ENCODE measurements at places on chromosomes 2 and 18. TPM values are rescaled to one million over a fixed set of nuclear protein-coding genes. Genes with fewer than 3 reads are reported as not detected.

- no peak overlapping the region for H3K27ac ChIP-seq
- DNase-seq = no peak
- H3K27me3 ChIP-seq = no peaks in the 10 kb centered on the region
- no peaks in the 10 kb centered on the region for H3K4me1 ChIP-seq
- H3K4me3 ChIP-seq = no peak overlapping the region
Observed at GRCh38 chr2:95234816-95235215, 27.5 kb downstream of the ZNF892 start.

DNA sequence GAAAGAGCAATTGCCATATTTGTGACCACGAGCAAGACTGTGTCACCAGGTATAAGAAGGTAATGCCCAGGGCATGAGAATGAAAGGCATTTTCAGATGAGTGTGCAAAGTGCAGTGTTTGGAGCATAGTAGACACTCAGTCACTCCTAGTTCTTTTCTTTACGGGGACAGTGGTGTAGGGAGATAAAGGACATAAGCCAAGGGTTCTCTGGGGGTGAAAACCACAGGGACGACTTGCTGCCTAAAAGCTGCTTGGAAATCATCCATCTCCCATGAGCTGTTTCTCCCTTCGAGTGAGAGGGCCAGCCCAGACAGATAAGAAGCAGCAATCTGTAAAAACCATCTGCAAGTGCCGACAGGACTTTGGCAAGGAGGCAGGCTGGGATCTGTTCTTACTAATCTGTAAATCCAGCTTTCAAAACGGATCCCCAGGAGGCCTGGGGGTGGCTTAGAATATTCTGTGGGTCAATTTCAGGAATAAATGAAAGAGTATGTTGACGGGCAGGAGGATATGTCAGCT lies 221.6 kb downstream of the LPIN1 start:
- H3K27ac ChIP-seq = no peak overlapping the region
- no peaks in the 10 kb centered on the region for H3K36me3 ChIP-seq
- H3K27me3 ChIP-seq = no peaks in the 10 kb centered on the region
- H3K4me1 ChIP-seq = no peaks in the 10 kb centered on the region

- DNase-seq = no peak
- no peaks in the 10 kb centered on the region for H3K27me3 ChIP-seq
- no peak overlapping the region for H3K27ac ChIP-seq
- H3K4me3 ChIP-seq = no peak overlapping the region
- peaks cover 4% of the 10 kb centered on the region for H3K4me1 ChIP-seq
- H3K36me3 ChIP-seq = no peaks in the 10 kb centered on the region
Observed at GRCh38 chr2:28172114-28172898, 220.4 kb upstream of the FOSL2 start.

GRCh38 chr18:74506448-74507084 lies 10.4 kb downstream of the CNDP2 start:
- no peaks in the 10 kb centered on the region for H3K4me1 ChIP-seq
- no peak overlapping the region for H3K27ac ChIP-seq
- no peak overlapping the region for H3K4me3 ChIP-seq
- H3K36me3 ChIP-seq = peaks cover 35% of the 10 kb centered on the region

GRCh38 chr2:118830118-118830517 lies 17.3 kb downstream of the EN1 start:
- no peaks in the 10 kb centered on the region for H3K36me3 ChIP-seq
- H3K27me3 ChIP-seq = no peaks in the 10 kb centered on the region
- no peaks in the 10 kb centered on the region for H3K4me1 ChIP-seq
- no peak overlapping the region for H3K27ac ChIP-seq

DNA sequence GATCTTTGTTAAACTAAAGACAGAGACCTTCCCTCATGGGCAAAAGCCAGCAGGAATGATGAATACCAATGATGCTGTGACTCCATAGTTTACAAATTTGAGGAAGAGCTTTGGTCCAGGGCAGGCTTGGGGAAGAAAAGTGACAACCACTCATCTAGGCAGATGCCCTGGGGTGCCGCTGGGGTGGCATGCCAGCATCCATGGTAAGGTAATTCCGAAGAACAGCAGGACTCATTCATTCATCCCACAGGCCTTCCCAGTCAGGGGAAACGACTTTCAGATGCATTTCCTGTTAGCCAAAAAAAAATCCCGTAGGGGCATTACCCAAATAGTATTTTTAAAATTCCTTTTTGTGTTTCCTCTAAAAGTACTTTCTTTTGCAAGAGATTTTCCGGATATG lies 180.7 kb upstream of the SERPINE2 start:
- H3K36me3 ChIP-seq = no peaks in the 10 kb centered on the region
- no peak overlapping the region for H3K4me3 ChIP-seq
- H3K27me3 ChIP-seq = no peaks in the 10 kb centered on the region
- DNase-seq = no peak

GRCh38 chr2:20015482-20016083 lies 3.1 kb upstream of the MATN3 start:
- H3K36me3 ChIP-seq = no peaks in the 10 kb centered on the region
- no peak overlapping the region for H3K4me3 ChIP-seq
- H3K27me3 ChIP-seq = no peaks in the 10 kb centered on the region
- no peak for DNase-seq
- peaks cover 21% of the 10 kb centered on the region for H3K4me1 ChIP-seq

DNA sequence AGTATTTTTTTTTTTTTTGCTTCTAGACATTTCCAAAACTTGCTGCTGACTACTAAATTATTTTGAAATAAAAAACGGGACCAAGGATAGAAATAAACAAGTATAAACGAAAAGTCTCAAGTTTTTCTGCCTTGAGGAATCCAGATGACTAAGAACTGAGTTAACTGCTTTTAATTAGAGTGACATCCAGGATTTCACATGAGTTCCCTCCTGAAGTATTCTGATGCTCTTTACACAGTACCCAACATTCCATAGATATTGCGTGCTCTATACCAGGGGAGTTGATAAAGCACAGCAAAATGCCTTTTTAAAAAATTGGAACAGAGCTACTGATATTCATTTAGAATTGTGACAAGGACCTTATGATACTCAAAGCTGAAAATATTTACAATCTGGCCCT lies 618.0 kb downstream of the CCDC85A start:
- H3K27ac ChIP-seq = no peak overlapping the region
- no peaks in the 10 kb centered on the region for H3K27me3 ChIP-seq
- no peak overlapping the region for H3K4me3 ChIP-seq
- DNase-seq = no peak
- no peaks in the 10 kb centered on the region for H3K36me3 ChIP-seq
- no peaks in the 10 kb centered on the region for H3K4me1 ChIP-seq

DNA sequence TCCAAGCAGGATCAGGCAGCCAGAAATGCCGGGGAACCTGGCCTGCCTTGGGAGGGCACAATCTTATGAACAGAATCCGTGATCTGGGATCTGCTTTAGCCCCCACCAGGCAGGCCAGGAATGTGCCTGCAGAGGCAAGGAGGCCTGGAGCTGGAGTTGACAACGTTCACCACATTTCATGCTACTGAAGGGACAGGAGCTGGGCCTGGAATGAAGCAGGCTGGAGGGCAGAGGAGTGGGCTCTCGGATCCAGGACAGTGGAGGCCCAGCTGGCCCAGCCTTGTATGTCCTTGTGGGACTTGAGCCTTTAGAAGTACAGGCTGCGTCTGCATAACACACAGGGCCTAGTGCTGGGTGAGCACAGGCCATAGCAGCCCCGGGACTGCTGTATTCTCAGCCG lies 91.8 kb downstream of the KLHL29 start:
- H3K4me3 ChIP-seq = no peak overlapping the region
- DNase-seq = no peak
- H3K27ac ChIP-seq = no peak overlapping the region
- no peaks in the 10 kb centered on the region for H3K27me3 ChIP-seq
- H3K36me3 ChIP-seq = no peaks in the 10 kb centered on the region

DNA sequence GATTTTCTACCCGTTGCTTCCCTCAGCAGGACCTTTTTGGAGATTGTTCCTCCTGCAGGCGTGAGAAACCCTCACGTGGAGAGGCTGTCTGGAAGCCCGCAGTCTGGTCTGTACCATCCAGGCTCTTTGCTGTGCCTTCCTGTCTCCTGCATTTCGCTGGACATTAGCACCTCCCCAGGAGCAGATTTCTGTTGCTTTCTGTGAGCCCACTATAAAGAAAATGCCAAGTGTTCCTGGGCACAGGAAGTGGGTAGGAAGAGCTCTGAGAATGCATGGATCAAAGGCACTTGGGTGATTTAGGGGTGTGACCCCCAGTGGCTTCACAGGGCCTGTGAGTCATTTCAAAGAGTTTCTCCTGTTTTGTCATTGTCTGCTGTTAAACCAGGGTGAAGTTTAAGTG lies 27.3 kb downstream of the SPTBN1 start:
- H3K27me3 ChIP-seq = no peaks in the 10 kb centered on the region
- H3K4me3 ChIP-seq = no peak overlapping the region
- H3K36me3 ChIP-seq = peaks cover 5% of the 10 kb centered on the region
- peaks cover 61% of the 10 kb centered on the region for H3K4me1 ChIP-seq

DNA sequence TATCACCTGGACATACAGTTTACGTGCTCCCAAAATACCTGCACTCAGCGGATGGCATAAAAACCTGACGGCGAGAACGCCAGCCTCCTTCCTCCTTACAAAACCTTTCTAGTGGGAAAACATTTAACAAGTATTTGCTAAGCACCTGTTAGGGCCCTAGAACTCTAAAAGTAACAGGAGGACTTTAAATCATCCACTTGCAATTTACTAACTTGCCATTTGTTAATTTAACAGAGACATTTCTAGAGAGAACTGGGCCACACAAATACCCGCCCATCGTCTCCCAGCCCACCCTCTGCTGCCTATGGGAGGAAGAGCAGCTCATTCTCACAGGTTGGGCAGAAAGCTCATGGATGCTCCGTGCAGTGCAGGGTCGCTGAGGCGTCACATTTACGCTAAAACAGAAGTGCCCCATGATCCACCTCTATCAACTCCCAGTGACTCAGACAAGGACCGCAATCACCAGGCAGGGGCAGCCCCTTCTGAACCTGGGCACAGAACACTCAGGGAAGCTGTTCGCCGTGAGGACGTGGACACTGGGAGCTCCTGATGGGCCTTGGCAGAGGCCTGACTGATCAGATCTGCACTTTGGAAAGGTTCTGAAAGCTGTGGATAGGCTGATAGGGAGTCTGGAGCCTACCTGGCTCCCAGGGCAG lies 106.9 kb downstream of the HDAC4 start:
- H3K36me3 ChIP-seq = no peaks in the 10 kb centered on the region
- H3K27ac ChIP-seq = peak overlapping the region; percentile 89
- no peaks in the 10 kb centered on the region for H3K27me3 ChIP-seq
- no peak overlapping the region for H3K4me3 ChIP-seq
- peaks cover 50% of the 10 kb centered on the region for H3K4me1 ChIP-seq
- DNase-seq = no peak

- H3K36me3 ChIP-seq = no peaks in the 10 kb centered on the region
- no peak for DNase-seq
- no peaks in the 10 kb centered on the region for H3K4me1 ChIP-seq
- H3K4me3 ChIP-seq = no peak overlapping the region
Observed at GRCh38 chr2:185130685-185131084, 532.4 kb downstream of the ZNF804A start.

DNA sequence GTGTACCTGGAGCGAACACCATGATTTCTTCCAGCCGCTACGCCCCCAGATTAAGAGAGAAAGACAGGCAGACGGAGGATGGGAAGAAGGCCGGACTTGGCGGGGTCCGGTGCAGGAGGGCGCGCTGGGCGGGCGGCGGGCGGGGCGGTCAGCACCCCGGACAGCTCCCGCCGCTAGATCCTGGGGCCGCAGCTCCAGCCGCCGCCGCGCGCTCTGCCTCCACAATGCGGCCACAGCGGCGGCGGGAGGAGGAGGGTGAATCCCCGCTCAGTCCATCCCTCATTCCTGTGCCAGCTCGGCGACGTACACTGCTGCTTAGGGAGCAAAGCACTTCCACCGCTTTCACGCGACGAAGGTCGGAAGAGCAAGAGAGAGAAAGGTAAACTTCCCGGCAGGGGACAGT lies at the start of gene AKAIN1:
TSS of gene AKAIN1 (minus strand) at position 226 of the 403 bp plus-strand sequence. CDS start at position 22, 204 bp downstream.
- DNase-seq = no peak
- H3K4me3 ChIP-seq = no peak within 1 kb of the TSS
- H3K27ac ChIP-seq = no peak within 1 kb of the TSS
- H3K27me3 ChIP-seq = no peaks in the 10 kb centered on the region
- no peaks in the 10 kb centered on the region for H3K36me3 ChIP-seq
- H3K4me1 ChIP-seq = peaks cover 8% of the 10 kb centered on the region

- DNase-seq = no peak
- H3K4me1 ChIP-seq = peaks cover 42% of the 10 kb centered on the region
- H3K27me3 ChIP-seq = no peaks in the 10 kb centered on the region
- no peaks in the 10 kb centered on the region for H3K36me3 ChIP-seq
- no peak overlapping the region for H3K4me3 ChIP-seq
- H3K27ac ChIP-seq = no peak overlapping the region
Observed at GRCh38 chr2:197297772-197298318, 12.7 kb downstream of the ANKRD44 start.

- no peaks in the 10 kb centered on the region for H3K27me3 ChIP-seq
- H3K4me1 ChIP-seq = no peaks in the 10 kb centered on the region
- no peaks in the 10 kb centered on the region for H3K36me3 ChIP-seq
Observed at GRCh38 chr2:231671270-231672050, 36.9 kb upstream of the PTMA start.

DNA sequence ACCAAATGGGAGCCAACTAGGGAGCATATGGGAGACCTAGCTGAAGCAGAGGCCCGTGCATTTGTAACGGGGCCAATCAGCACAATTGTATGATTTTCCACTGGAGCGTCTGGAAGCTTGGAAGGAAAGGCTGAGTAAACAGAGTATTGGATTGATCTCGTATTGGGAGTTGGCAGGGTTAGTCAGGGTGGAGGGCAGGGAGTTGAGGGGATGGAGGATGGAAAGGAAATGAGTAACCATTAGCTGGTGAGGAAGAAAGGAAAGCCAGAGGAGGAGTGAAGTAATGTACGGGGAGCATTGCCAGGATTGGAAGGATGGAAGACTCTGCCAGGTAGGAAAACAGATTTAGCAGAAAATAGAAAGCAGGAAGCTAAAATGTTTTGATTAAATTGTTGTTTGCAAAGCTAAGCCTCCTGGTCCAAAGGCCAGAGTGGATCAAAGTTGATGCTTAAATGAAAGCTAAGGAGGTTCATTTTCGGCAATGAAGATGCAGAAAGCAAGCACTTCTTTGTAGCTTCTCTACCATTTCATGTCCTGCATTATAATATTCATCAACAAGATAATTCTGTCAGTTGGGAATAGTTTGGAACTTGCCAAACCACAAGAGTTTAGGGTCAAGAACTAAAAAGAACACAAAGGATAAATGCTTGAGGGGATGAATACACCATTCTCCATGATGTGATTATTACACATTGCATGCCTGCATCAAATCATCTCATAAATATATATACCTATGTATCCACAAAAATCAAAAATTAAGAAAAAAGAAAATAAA lies 75.6 kb upstream of the TTN start:
- H3K27me3 ChIP-seq = no peaks in the 10 kb centered on the region
- H3K4me1 ChIP-seq = peaks cover 11% of the 10 kb centered on the region
- no peak overlapping the region for H3K4me3 ChIP-seq

GRCh38 chr2:71807581-71808451 lies 339.8 kb downstream of the CYP26B1 start:
- H3K27me3 ChIP-seq = no peaks in the 10 kb centered on the region
- DNase-seq = no peak
- H3K36me3 ChIP-seq = no peaks in the 10 kb centered on the region
- no peak overlapping the region for H3K4me3 ChIP-seq
- H3K4me1 ChIP-seq = no peaks in the 10 kb centered on the region

SERPINB7 gene
- total RNA-seq = not detected

TMEM127 gene
- total RNA-seq = 27.1 TPM

UGT1A10 gene
- not detected for total RNA-seq

ZNF516 gene
- 43.5 TPM for total RNA-seq

KCNS3 gene
- total RNA-seq = 9.6 TPM

BMP10 gene
- total RNA-seq = not detected

SOX11 gene
- not detected for total RNA-seq
